ENCODE measurements at places on chromosomes 12 and 14.

GRCh38 chr12:43289426-43289801, 262.6 kb downstream of the ADAMTS20 start:
- DNase-seq = no peak

- no peak for DNase-seq
These were observed 589.8 kb upstream of the ATP2B1 start for GRCh38 chr12:90298289-90298948.

GRCh38 chr12:43835264-43835655, 621 bp upstream of the TMEM117 start:
- peak; percentile 29 for DNase-seq

GRCh38 chr14:105860615-105861580, 334.5 kb downstream of the TMEM121 start:
- DNase-seq = no peak

DNA sequence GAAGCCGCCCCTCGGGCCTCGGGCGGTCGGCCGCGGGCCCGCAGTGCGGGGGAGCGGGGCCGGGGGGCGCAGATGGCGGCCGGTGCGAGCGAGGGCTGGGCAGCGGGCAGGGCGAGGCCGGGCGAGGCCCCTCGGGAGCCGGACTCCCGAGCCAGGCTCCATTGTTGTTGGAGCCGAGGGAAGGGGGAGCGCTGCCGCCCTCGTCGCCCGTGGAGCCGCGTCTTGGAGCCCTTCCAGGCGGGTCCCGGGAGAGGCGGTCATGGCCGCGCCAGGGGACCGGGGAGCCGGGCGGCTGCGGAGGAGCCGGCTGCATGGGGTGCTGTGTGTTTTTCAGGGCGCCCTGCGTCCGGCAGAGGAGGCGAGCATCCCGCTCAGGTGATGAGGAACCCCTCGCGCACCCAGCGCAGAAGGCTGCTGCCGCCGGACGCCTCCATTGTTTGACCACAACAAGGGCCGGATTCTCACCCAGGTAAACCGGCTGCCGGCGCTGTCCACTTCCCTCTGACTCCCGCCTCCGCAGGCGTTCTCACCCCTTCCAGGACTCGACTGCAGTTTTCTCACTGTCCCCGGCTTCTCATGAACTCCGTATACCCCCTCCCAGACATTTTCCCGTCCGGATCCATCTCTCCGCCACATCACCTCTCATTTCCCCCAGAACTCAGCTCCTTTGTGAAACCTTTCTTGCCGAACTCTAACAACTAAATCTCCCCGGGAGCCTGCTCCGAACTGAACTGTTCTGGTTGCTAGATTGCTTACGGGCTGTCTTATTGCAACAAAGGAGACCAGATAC, 732 bp downstream of the ZNF664 start:
- peak; percentile 40 for DNase-seq

DNA sequence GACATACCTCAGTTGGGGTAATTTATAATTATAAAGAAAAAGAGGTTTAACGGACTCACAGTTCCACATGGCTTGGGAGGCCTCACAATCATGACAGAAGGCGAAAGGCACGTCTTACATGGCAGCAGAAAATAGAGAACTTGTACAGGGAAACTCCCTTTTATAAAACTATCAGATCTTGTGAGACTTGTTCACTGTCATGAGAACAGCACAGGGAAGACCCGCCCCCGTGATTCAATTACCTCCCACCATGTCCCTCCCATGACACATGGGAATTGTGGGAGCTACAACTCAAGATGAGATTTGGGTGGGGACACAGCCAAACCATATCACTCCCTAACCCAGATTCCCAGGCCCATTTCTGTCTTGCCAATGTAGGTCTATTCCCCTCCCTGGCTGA, 22.1 kb downstream of the MYO1H start:
- no peak for DNase-seq

All from A549 (cell line).